Mucosa of gallbladder (tissue), 1 donor: ENCODE measurements at places on chromosomes 5 and 9. TPM values are rescaled to one million over a fixed set of nuclear protein-coding genes. Genes with fewer than 3 reads are reported as not detected.

DNA sequence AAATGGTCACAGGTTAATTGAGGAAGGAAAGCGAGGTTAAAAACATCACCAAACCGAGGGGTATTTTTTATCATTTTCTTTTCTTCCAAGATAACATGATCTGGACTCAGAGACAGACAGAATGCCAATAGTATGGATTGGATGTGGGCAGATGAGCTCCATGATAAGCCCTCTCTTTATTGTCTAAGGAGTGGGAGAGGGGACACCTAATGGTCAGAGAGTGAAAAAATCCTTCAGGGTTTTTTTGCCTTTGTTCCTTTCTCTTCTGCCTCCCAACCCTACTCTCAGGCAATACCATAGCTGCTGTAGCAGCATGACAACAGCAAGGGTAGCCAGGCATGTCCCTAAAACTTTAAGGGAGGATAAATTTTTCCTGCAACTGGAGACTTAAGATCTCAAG lies 94.7 kb downstream of the DIRAS2 start:
- no peak for DNase-seq

DNA sequence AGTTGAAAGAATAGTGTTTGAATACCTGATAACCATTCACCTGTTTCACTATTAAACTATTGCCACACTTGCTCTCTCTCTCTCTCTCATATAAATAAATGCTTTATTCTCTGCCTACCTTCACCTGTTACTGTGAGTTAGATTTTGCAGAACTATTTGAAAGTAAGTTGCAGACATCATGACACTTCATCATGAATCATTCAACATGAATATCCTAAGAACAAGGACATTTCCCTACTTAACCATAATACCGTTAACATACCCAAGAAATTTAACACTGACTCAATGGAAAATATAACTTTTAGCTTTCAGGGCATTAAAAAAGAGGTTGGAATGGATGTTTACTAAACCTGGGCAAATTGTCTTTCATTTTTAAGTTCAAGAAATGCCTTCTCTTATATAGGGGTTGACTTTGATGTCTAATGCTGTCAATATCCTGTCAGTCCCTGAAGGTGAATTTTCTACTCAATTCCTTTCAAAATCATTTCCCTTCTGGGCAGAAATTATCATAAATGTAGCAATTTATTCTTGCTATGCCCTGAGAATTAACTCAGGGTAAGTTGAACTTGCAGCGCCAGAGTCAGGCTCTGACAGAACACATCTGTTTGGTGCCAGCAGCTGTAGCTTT lies 582.6 kb upstream of the TLE4 start:
- no peak for DNase-seq

The LCNL1 gene
- total RNA-seq, result 0.92 TPM

The PLPP7 gene
- total RNA-seq, result 7.2 TPM

The TRMO gene
- total RNA-seq, result 11.5 TPM

DNA sequence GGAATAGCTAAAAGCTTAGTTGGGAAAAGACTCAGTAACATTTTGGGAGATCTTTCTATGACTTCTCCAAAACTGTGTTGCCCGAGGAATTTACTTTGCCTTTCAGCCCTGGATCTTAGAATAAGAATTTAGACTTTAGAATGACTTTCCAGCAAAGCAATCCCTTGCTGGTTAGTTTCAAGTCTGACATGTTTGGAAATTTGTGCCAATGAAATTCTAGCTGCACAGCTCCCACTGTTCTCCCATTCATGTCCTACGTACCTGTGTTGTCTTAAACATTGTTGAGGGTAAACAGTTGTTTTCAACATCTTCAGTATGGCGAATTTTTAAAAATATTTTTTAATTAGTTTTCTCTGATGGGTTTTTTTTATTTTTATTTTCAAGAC lies 111.4 kb downstream of the CCDC192 start:
- peak; percentile 32 for DNase-seq

The AFAP1L1 gene
- total RNA-seq, result 8.7 TPM

The RIMOC1 gene
- total RNA-seq, result 25.4 TPM

GRCh38 chr5:168292786-168293696 lies 1.6 kb downstream of the WWC1 start:
- no peak for DNase-seq

DNA sequence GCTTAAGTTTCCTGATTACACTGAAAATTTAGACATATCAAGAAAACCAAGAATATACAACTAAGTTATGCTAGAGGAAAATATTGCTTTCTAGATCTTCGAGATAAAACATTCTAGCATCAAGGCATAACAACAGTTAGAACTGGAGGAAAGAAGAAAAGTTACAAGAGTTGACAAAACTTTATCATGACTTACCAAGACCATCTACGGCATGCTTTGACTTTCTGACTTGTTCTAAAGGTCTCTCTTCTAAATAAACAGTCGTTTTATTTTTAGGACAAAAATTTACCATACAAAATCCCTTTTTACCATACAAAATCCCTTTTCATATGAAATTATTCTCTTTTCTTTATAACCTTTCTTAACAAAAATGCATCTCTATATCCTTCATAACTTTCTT lies 1110.1 kb upstream of the CDH10 start:
- no peak for DNase-seq

- peak; percentile 18 for DNase-seq
These were observed 624 bp downstream of the FBXW11 start for GRCh38 chr5:172005708-172006320.

DNA sequence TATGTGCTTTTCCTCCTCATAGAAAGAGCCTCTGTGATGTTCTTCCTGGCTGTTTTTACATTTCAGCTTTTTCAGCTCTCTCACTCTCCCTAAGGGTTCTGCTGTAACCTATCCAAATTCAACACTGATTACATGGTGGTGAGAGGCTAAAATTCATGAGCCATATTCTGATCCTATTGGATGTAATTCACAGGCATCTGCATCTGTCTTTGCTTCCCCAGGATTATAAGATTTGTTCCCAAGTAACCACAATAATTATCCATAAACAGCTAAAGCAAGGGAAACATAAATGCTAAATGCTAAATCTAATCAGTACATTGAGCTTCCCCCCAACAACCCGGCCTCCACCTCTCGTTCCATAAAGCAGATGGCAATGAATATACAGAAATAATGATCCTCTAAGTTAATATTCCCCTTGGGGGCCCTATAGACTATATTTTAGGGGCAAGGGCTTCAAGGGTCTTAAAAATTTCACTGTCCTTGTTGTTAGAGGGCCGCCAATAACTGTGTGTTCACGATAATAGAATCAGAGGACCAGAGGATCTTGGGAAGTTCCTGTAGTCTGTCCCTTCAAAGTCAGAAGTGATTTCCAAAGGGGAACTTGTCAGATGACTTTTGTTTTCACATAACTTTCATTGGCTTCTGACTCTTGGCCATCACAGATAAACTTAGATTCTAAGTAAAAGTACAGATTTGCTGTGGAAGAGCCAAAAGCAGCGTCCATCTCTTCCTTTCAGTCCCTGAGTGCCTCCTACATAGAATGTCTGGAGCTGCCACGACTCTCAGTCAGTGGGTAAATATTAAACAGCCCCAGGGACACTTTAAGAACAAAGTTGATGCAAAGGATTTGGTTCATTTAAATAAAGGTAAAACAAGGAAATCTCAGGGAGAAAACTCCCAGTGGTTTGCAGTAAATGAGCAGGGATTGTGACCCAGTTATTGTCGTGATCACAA lies 125.6 kb downstream of the ALDH1A1 start:
- DNase-seq, result no peak

DNA sequence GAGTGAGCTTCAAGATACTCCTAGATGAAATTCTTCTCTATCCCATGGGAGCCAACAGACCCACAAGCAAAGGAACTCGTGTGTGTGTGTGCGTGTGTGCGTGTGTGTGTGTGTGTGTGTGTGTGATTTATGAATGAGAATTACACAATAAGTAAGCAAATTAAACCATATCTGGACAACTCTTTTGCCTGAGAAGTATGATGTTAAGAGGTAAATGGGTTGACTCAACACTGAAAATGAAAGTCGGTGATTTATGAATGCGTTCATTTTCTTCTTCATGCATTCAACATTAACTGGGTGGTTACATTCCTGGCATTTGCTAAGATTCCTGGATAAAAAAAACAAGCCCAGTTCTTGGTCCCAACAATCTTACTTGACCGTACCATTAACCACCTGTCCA lies 171.3 kb upstream of the ZNF462 start:
- no peak for DNase-seq

DNA sequence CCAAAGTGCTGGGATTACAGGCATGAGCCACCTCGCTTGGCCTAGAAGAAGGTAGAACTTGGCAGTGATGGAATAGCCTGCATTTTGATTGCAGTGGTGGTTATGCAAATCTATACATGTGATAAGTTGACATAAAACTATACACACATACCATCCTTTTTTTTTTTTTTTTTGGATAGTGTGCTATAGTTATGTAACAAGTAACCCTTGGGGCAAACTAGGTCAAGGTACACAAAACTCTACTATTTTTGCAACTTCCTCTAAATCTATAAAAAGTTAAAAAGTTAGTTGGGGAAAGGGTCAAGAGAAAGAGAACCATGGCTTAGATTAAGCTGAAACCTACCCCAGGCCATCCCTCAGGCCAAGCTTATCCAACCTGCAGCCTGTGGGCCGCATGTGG lies 11.1 kb downstream of the TRIM14 start:
- DNase-seq, result no peak

DNA sequence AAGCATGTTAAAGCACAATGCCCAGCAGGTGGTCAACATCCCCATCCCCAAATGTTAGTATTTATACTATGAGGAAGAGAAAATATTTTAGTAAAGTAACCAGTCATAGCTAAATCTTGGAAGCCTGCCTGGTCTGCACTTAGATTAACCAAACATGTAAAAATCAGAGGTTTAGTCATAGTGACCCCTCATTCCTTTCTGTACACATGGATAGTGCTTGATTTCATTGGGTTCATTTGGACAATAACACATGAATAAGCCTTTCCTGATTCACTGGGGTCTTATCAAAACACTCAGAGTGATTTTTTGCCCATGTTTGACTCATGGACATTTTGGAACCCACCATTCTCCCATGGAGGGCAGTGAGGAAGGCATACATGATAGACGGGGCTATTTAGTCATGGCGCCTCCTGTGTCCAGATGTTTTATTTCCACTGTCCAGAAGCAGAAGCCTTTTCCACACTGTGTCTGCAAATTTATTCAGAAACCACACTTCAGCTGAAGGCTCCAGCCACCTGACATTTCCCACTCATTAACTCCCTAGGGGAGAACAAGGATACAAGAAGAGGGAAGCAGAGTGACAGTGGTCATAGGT lies 32.5 kb downstream of the OR1J1 start:
- DNase-seq, result no peak

GRCh38 chr9:129211686-129212085 lies 33.6 kb upstream of the IER5L start:
- no peak for DNase-seq

- peak; percentile 68 for DNase-seq
These were observed 83.9 kb downstream of the SLC1A3 start for GRCh38 chr5:36690041-36690961.

GRCh38 chr5:20224046-20224445 lies 236.0 kb upstream of the CDH18 start:
- DNase-seq, result no peak

The GAPT gene
- total RNA-seq, result 4.7 TPM

DNA sequence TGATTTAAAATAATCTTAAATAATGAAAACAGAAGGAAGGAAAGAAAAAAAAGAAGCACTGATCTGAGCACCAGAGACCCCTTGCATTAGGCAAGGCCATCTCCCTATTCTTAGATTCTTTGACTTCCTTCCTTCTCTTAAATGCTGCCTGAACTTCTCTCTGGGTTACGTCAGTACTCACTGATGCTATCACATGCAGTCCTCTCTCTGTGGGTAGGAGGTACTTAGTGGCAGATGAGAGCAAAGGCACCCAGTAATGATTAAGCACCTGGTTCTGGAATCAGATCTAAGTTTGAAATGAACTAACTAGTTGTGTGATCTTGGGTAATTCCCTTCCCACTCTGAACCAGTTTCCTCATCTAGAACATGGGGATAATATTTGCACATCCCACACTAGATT lies 110.3 kb upstream of the TBC1D2 start:
- no peak for DNase-seq

DNA sequence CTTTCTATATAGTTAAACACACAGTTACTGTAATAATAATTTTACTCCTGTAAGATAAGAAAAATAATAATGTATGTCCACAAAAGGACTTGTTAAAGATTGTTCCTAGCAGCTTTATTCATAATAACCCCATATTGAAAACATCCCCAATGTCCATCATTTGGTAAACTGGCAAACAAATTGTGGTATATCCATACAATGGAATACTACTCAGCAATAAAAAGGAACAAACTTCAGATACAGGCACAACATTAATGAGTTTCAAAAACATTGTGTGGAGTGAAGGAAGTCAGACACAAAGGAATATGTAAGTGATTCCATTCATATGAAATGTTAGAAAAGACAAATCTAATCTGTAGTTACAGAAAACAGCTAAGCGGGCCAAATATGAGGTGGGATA lies 1.9 kb upstream of the MEGF10 start:
- DNase-seq, result no peak

DNA sequence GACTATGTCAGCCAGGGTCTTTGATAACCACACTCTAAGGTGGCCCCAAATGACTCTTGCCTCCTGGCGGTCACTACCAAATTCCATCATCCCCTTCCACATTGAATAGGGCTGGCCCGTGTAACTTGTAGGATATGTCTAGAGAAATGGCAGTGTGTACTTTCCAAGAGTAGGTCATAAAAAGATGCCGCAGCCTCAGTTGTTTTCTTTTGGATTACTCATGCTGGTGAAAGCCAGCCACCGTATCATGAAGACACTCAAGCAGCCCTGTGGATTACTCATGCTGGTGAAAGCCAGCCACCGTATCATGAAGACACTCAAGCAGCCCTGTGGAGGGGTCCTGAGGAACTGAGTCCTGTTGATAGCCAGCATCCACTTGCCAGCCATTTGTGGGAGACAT lies 172.0 kb upstream of the TBC1D2 start:
- DNase-seq, result no peak

The PAPPA gene
- 5.6 TPM for total RNA-seq

DNA sequence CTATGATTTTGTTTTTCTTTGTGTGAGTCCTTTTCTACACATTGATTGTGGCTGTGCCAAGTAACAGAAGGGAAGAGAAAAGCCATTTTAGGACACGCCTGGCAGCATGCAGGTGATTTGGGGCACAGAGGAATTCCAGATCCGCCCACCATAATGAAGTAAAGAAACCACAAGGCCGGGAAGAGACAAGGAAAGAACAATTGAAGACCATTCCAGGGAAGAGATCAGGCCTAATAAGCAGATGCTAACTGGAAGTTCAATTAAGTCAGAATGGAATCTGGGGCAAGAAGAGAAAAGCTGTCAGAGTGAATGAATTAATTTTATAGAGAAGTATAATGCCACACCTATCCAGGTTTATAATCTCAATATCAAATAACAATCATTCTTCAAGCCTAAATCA lies 110.2 kb upstream of the ISL1 start:
- no peak for DNase-seq

GRCh38 chr5:86671536-86671935 lies 53.8 kb downstream of the COX7C start:
- DNase-seq, result no peak

The CCDC180 gene
- total RNA-seq, result 4.0 TPM

The TAL2 gene
- total RNA-seq, result 0.58 TPM

- DNase-seq, result no peak
These were observed 683 bp downstream of the CLPTM1L start for GRCh38 chr5:1343931-1344901.

GRCh38 chr9:89658401-89658800 lies 53.6 kb downstream of the GADD45G start:
- DNase-seq, result no peak

GRCh38 chr5:36658038-36658756 lies 51.8 kb downstream of the SLC1A3 start:
- DNase-seq, result no peak
